ENCODE measurements at places on chromosomes 4 and X.

GRCh38 chrX:120486786-120487185, 17.7 kb upstream of the LAMP2 start:
- no peak for DNase-seq

DNA sequence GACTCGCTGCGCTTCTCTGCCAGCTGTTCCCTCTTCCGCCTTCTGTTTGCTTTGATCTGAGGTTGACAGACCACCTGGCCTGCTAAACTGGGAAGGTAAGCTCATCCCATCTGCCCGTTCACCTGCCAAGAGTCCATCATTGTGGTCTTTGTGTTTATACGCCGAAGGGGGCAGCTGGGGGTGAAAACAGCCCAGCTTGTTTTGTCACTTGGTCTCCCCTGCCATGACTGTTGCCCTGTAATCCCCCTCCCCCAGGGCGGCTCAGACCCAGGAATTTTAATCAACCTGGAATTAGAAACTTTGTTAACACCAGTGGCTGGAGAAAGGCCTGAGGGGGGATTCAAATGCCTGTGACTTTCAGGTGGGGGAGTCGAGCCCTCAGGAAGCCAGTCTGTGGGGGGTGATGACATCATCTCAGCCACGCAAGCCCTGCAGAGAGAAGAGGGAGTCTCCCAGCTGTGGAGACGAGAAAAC, 333.3 kb downstream of the BCOR start:
- DNase-seq: no peak

DNA sequence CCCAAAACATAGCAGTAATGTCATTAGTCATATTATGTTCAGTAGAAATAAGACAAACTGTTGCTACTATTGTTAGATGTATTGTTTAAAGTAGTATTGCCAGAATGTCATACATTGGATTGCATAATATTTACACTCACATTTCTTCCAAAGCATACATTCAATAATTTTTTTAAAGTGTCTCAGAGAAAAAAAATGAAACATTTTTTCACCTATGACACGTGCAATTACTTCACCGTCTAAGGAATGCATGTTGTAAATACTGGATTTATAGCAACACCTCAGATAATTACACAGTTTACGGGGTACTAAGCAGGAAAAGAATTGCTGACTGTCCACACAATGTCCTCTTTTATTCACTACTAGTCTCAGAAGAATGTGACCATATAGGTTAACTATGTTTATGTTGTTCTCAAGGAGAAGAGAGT, 162.1 kb downstream of the PCDH18 start:
- DNase-seq: no peak

DNA sequence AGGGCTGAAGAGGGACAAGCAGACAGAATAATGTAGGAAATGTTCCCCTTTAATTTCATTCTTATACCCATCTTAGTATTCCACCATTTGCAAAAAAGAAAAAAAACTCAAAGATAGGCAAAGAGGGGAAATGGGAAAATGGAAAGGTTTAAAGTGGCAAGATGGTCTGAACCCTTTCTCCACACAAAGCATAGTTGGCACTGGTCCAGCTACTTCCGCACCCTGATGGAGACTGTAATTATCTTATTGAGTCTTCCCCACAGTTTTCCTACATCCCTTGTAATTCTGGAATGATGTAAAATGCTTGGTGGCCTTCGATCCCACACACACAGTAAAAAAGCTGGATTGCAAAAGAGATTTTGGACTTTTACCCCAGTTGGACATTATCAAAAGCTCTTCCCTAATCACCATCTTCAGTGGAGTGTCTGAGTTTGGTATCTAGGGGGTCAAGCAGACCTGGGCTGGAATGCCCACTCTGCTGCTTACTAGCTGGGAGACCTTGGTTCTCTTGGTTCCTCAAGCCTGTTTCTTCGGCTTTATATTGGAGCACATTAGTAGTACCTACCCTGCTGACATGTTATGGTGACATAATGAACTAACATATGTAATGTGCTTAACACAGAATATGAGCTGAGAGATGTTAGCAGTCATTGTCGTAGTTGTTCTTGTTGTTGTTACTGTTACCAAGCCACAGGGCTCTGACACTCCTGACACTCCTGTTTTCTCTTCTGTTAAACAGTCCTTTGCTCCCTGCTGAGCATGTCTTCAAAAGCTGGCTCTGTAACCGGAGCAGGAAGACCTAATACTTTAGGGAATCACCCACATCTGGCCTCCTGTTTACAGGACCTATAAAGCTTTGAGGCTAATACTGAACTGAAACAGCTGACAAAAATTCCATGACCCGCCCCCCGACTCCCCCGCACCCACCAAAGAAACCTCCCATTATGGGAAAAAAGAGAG, 4.7 kb downstream of the SRPX2 start:
- DNase-seq: no peak

GRCh38 chr4:41913509-41913908, 21.7 kb upstream of the TMEM33 start:
- no peak for DNase-seq

DNA sequence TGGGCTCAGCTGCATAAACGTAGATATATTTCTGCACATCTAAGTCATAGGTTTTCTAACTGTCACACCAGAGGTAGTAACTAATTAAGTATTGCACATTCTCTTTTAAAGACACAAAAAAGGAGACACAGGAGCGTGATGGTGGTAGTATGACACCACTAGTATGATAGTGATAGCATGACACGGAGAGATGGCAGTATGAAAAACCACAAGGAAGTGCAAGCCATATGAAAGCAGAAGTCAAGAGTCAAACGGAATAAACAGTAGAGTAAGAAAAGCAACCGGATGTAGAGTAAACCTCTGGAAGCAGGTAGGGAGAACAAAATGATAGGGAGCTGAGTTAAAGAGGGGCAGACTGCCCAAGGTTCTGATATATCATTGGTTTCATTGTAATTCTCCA, 382.2 kb upstream of the INTU start:
- DNase-seq: no peak

- DNase-seq: no peak
These were observed 54.7 kb downstream of the SMARCAD1 start for GRCh38 chr4:94262163-94263016.

GRCh38 chr4:76663824-76664223, 228.8 kb downstream of the SHROOM3 start:
- DNase-seq: no peak

DNA sequence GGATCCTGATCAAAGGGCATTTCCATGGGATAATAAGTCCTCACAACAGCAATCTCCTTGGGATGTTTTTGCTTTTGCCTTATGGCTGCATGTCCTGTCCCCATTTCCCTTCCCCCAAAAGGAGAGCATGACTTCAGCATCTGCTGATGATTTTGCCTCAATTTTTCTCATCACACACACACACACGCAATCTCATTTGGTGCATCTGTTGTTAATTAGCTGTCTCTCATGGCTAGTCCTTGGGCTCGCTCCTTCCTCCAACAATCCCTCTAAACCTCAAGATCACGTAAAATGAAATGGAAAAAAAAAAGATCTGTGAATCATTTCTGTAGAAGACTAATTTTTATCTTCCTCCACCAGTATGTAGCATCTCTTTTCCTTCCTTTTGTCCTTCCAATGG, 153.6 kb downstream of the RBMX2 start:
- no peak for DNase-seq

All from GM12891 (cell line).